Activated CD8-positive, alpha-beta memory T cell treated with anti-CD3 and anti-CD28 coated beads, Interleukin-2, amount 10 ng/mL, durations not matched to agents 7 days and 5 days (primary cell): ENCODE measurements at places on chromosomes 7 and 10. TPM values are rescaled to one million over a fixed set of nuclear protein-coding genes. Genes with fewer than 3 reads are reported as not detected.

ASAH2 gene
- 4.2 TPM for total RNA-seq

BICC1 gene
- total RNA-seq = not detected

C10orf53 gene
- not detected for total RNA-seq

FBXW4 gene
- 46.2 TPM for total RNA-seq

MMRN2 gene
- not detected for total RNA-seq

SOSTDC1 gene
- not detected for total RNA-seq

LIPM gene
- total RNA-seq = not detected
